ENCODE measurements at places on chromosomes 7 and 10. TPM values are rescaled to one million over a fixed set of nuclear protein-coding genes. Genes with fewer than 3 reads are reported as not detected.

The HOXA13 gene
- not detected for polyA plus RNA-seq

DNA sequence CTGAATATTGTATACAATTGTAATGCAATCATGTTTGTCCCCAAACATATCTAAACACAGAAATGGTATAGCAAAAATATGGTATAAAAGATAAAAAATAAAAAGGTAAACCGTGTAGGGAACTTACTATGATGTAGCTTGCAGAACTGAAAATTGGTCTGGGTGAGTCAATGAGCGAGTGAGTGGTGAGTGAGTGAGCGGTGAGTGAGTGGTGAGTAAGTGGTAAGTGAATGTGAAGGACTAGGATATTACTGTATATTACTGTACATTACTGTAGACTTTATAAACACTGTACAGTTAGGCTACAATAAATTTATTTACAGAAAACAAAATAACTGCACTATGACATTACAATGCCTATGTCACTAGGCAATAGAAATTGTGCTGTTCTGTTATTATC lies 1163.2 kb upstream of the SORCS1 start:
- H3K27ac ChIP-seq: no peak overlapping the region
- no peaks in the 10 kb centered on the region for H3K4me1 ChIP-seq
- H3K4me3 ChIP-seq: no peak overlapping the region
- DNase-seq: no peak
- H3K36me3 ChIP-seq: no peaks in the 10 kb centered on the region

The FLNC gene
- not detected for polyA plus RNA-seq

The MALRD1 gene
- not detected for polyA plus RNA-seq

DNA sequence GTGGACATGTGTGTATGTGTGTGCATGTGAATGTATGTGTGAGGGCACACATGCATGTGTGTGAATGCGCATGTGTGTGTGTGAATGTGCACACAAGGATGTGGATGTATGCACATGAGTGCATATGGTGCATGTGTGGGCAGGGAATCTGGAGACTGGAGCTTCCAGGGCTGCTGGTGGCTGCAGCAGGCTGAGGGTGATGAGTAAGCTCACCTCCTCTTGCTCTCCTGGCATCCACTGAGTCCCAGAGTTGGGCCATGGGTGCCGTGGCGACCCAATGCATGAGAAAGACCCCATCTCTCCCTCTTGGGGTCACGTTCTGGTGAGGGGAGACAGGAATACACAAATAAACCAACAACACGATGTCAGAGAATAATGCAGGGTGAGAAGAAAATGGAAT lies 33.3 kb upstream of the COL13A1 start:
- H3K27ac ChIP-seq: no peak overlapping the region
- H3K36me3 ChIP-seq: no peaks in the 10 kb centered on the region
- DNase-seq: no peak
- no peaks in the 10 kb centered on the region for H3K4me1 ChIP-seq
- no peak overlapping the region for H3K4me3 ChIP-seq
- H3K27me3 ChIP-seq: no peaks in the 10 kb centered on the region

The OR2AE1 gene
- not detected for polyA plus RNA-seq

DNA sequence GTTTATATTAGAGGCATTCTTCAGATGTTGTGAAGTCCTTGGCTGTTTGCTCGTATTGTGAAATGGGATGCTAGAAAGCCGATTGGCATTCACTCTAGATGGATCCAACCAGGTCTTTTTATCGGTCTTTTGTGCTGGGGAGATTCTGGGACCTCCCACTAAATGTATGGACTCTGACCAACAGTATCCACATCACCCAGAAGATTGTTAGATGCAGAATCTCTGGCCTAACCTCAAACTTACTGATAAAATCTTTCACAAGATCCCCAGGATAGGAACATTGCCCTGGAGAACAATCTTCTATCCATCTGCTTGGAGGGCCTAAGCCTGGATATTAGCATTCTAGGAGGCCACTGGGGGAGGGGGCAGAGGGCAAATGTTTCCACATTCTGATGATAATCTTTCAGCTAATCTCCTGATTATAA lies 160.9 kb downstream of the PLXDC2 start:
- H3K4me1 ChIP-seq: no peaks in the 10 kb centered on the region
- H3K4me3 ChIP-seq: no peak overlapping the region
- no peaks in the 10 kb centered on the region for H3K27me3 ChIP-seq
- no peak overlapping the region for H3K27ac ChIP-seq
- H3K36me3 ChIP-seq: no peaks in the 10 kb centered on the region
- DNase-seq: no peak

GRCh38 chr7:98719396-98719795 lies 102.3 kb downstream of the NPTX2 start:
- H3K27me3 ChIP-seq: no peaks in the 10 kb centered on the region
- no peaks in the 10 kb centered on the region for H3K36me3 ChIP-seq
- H3K4me1 ChIP-seq: no peaks in the 10 kb centered on the region

GRCh38 chr7:132371948-132372347 lies 204.3 kb downstream of the PLXNA4 start:
- no peak overlapping the region for H3K4me3 ChIP-seq
- no peak for DNase-seq
- no peak overlapping the region for H3K27ac ChIP-seq
- no peaks in the 10 kb centered on the region for H3K27me3 ChIP-seq
- no peaks in the 10 kb centered on the region for H3K36me3 ChIP-seq

GRCh38 chr10:63300801-63301200 lies 165.0 kb downstream of the JMJD1C start:
- no peaks in the 10 kb centered on the region for H3K36me3 ChIP-seq
- H3K4me1 ChIP-seq: no peaks in the 10 kb centered on the region
- DNase-seq: no peak
- no peak overlapping the region for H3K27ac ChIP-seq
- H3K4me3 ChIP-seq: no peak overlapping the region

The C10orf105 gene
- not detected for polyA plus RNA-seq

The NPC1L1 gene
- not detected for polyA plus RNA-seq

The ASAH2 gene
- polyA plus RNA-seq: 2.9 TPM

DNA sequence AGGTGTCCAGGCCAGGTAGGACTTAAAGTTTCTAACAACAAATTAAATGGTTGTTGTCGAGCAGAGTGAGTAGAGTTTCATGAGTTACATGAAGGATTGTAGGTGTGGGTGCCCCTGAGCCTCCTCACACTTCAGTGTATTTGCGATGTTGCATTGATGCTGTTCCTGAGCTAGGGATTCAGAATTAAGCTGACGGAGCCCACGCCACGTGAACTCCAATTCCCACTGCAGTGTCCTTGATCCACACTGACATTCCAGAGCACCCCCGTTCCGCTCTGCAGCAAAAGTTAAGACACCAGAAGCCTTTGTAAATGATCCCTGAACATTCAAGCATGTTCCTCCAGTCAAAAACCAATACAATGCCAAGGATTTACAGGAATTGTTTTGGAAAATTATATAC lies 78.8 kb upstream of the SEC61G start:
- no peak overlapping the region for H3K4me3 ChIP-seq
- H3K27ac ChIP-seq: no peak overlapping the region
- no peaks in the 10 kb centered on the region for H3K36me3 ChIP-seq
- DNase-seq: no peak
- no peaks in the 10 kb centered on the region for H3K4me1 ChIP-seq

GRCh38 chr7:45390180-45390579 lies 184.0 kb upstream of the ADCY1 start:
- H3K4me3 ChIP-seq: no peak overlapping the region
- no peak for DNase-seq
- no peak overlapping the region for H3K27ac ChIP-seq
- H3K27me3 ChIP-seq: peaks cover 2% of the 10 kb centered on the region

DNA sequence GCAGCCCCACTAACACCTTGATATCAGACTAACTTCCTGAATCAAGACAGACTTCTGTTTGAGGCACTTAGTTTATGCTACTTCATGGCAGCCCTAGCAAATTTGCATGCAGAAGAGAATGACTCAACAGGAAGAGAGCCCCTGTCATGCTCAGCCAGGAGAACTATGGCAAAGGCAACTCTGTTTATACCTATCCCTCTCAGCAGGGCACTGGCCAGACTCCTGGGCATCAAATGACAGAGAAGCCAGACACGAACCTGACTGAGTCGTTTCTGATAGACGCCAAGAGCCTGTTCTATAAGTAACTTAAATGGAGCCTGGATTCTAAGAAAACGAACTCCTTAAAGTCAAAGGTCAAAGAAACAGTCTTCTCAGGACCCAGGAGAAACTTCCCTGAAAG lies 50.9 kb upstream of the UNC5B start:
- no peak overlapping the region for H3K4me3 ChIP-seq
- H3K27me3 ChIP-seq: no peaks in the 10 kb centered on the region
- H3K36me3 ChIP-seq: no peaks in the 10 kb centered on the region
- peak; percentile 44 for DNase-seq

DNA sequence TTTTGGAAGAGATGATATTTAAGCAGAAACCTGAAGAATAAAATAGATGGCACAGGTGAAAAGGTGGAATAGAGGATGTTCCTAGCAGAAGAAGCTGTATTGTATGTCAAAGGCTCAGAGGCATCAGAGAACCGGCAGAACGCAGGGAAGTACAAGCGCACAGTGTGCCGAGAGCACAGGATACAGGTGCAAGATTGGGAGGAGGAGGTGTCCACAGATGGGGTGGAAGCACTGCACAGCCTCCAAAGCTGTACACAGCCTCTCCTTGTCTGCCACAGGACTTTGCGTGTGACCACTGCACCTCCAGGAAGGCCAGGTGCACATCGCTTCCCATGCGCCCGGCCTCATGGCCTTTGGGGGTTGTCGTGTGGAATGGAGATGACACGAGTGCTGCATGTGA lies 23.3 kb upstream of the SEC61G start:
- no peaks in the 10 kb centered on the region for H3K4me1 ChIP-seq
- no peaks in the 10 kb centered on the region for H3K27me3 ChIP-seq
- H3K4me3 ChIP-seq: no peak overlapping the region
- DNase-seq: no peak
- no peak overlapping the region for H3K27ac ChIP-seq

DNA sequence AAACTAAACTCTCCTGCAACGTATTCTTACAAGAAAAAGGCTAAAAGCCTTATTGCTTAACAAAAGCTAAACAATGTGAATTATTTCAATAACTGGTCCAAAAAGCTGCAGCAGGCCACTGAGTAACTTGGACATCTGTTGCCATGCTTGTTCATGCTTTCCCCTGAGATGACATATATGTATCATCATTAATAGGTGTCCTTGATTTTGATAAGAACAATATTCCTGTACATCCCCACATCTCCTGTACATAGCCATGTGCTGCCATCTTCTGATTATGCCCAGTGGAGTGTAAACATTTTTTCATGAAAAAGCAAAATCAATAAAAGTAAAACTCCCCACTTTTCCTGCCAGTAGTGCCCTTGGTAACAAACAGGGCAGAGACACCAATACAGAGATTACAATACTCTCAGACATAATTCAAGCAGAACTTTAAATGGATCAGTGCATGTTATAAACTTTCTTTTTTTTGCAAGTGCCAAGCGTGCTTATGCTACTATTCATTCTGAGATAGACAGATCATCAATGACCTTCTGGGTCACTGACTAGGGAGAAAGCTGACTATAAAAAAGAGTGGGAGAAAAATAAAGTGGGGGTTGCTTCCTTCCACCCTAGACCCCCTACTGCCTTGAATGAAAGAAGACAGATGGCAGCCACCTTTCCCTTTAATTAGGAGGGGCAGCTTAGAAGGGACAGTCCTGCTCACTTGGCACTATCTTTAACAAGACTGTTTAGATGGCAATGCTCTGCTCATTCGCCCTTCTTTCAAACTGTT lies 205.5 kb upstream of the KLF14 start:
- peak overlapping the region; percentile 95 for H3K4me3 ChIP-seq
- H3K4me1 ChIP-seq: peaks cover 88% of the 10 kb centered on the region
- no peak for DNase-seq
- H3K27me3 ChIP-seq: no peaks in the 10 kb centered on the region
- peaks cover 36% of the 10 kb centered on the region for H3K36me3 ChIP-seq
- peak overlapping the region; percentile 97 for H3K27ac ChIP-seq

Data from CD4-positive, CD25-positive, alpha-beta regulatory T cell (primary cell).